Skeletal muscle cell (primary cell): ENCODE measurements at places on chromosomes 3 and 15.

DNA sequence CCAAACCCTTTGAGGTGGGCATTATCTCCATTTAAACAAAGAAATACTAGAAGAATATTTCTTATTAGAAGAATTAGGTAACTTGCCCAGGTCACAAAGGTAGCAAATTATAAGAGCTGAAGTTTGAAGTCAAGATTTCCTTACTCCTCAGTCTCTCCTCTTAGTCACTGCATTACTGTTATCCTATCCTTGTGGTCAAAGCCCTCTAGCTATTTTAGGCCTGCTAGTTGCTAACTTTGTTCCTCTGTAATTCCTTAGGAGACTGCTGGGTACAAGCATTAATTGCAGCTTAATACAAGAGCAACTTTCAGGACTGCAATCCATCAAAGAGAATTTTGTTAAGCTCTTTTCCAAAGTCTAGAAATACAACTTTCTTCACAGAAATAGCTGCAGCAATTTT lies 528.2 kb downstream of the ZIC1 start:
- DNase-seq: no peak

DNA sequence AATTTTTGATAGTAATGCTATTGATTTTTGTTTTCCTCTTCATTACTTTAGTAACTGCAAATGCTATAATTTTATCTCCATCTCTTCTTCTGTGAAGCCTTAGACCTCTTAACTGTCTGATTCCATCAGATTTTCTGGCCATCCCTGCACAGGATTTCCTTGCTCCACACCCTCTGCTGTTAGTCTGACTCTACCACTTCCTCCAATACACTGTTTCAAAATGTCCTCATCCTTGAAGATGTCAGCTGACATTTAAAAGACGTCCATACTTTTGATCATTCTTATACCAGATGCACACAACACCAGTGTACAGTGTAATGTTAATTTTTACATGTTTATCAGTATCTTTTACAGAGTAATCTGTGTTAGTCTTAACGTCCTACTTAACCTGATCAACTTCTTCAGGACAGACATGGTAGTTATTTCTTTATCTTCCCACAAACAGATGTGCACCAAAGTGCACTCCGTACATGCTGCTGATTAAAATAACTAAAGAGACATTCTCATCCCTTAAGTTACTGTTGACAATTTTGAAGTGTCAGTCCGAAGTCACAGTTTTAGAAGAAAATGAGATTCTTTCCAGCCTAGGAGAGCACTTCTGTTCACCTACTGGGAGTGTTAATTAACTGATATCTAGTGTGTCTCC lies 102.4 kb upstream of the RASGRP1 start:
- DNase-seq: no peak

GRCh38 chr3:193905541-193906396 lies 230.2 kb upstream of the HES1 start:
- peak; percentile 7 for DNase-seq

- DNase-seq: no peak
Observed at GRCh38 chr3:13492048-13492447, 11.9 kb downstream of the HDAC11 start.

DNA sequence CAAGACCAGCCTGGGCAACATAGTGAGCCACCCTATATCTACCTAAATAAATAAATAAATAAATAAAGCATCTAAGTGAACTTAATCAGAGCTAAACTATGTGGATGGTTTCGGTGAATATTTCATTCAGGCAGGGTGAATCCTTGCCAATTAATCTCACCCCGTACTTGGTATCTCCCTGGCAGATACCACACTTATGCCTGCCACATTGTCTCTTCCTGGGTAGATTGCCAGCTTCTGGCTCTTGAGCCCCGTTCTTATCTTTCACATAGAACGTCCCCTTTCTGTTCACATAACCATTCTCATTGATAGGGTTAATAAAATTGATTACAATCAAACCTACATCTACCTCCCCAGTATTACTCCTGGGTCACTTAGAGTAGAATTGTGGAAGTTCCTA lies 7.0 kb downstream of the SNAP23 start:
- DNase-seq: no peak

- no peak for DNase-seq
Observed at GRCh38 chr3:25911525-25912295, 121.8 kb downstream of the OXSM start.

DNA sequence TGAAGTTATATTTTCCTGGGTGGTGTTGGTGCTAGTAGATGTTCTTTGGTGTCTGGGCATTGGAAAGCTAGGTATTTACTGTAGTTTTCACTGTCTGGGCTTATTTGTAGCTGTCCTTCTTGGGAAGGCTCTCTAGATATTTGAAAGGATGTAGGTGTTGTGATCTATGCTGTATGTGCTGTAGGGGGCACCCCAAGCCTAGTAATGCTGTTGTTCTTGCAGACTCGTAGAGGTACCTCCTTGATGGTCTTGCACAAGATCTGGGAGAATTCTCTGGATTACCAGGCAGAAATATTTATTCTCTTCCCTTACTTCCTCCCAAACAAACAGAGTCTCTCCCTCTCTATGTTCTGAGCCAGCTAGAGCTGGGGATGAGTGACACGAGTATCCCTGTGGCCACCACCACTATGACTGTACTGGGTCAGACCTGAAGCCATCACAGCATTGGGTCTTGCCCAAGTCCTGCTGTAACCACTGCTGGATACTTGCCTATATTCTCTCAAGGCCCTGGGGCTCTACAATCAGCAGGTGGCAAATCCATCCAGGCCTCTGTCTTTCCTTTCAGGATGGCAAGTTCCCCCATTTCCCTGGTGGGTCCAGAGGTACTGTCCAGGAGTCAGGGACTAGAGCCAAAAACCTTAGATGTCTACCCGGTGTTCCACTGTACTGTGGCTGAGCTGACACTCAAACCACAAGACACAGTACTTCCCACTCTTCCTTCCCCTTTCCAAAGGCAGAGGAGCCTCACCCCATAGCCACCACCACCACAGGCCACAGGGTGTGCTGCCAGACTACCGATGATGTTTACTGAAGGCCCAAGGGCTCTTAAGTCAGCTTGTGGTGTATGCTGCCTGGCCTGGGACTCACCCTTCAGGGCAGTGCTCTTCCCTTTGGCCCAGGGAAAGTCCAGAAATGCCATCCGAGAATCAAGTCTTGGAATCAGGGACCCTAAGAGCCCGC lies 195.2 kb upstream of the DPPA4 start:
- DNase-seq: peak; percentile 55

DNA sequence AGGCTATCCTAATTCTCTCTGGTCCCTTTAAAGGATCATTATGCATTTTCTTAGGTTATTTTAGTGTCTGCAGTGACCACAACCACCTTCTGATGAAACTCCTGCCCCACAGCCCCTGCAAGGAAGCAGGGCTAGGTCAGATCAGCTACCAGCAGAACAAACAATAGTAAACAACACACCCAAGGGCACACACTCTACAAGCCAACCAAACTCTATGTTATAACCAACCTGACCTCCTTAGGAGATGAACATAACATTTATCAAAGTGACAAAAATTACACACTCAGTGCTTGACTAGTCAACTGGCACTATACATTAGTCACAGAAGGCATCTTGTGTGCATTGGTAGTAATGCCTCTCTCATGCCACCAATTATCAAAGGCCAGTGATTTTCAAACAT lies 17.3 kb downstream of the DENND6A start:
- DNase-seq: no peak

- peak; percentile 27 for DNase-seq
Observed at GRCh38 chr3:194871864-194872668, 186.4 kb downstream of the FAM43A start.

- DNase-seq: no peak
Observed at GRCh38 chr3:15434756-15435155, 7.4 kb downstream of the EAF1 start.

- DNase-seq: peak; percentile 100
Observed at GRCh38 chr3:133573054-133573628, 345 bp upstream of the CDV3 start.

DNA sequence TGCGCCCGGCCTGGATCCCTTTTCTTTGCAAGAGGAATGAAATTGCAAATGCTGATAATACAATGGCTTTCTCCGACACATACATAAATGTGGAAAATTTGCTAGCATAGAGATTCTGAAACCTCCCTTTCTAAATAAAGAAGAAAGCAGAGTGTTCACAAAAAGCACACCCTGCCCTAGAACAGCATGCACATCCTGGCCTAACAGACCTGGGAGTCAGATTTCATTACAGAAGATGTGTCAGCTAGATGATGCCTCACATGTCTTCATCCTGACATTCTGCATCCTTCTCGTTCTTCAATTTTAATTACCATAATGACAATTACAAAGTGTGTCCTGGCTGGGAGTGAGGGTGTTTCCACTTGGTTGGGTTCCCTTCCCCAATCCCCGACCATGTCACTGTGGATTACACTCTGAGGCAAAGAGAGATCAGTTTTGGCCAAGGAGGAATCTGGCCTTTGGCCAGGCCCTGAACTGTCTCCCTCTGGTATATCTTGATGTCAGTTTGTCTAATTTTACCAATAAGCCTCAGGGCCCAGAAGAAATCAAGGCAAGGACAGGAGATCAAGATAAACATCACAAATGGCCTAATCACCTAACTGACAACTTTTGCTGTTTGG lies 104.9 kb upstream of the SPATA12 start:
- DNase-seq: no peak

GRCh38 chr15:74010929-74011540 lies 16.5 kb downstream of the PML start:
- no peak for DNase-seq
